ENCODE measurements at places on chromosomes 4 and X.

- no peak for DNase-seq
These were observed 175.5 kb downstream of the DHRSX start for GRCh38 chrX:2325076-2325784.

DNA sequence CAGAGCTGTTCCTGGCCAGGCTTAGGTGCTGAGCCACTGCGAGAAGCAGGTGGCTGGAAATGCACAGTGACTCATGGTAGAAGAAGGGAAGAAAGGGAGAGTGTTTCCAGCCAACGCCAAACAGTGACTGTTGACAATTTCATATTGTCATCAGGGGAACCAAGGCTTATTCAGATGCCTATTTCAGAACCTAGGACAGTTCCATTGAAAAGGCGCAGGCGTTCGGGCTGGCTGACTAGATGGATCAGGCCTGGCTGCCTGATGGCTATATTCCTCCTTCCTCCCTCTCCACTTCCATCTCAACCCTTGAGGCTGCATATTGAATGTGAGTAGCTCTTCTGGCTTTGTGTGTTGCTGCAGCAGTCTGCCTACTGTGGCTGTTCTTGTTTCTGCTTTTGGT lies 73.0 kb upstream of the FRMPD4 start:
- peak; percentile 25 for DNase-seq

DNA sequence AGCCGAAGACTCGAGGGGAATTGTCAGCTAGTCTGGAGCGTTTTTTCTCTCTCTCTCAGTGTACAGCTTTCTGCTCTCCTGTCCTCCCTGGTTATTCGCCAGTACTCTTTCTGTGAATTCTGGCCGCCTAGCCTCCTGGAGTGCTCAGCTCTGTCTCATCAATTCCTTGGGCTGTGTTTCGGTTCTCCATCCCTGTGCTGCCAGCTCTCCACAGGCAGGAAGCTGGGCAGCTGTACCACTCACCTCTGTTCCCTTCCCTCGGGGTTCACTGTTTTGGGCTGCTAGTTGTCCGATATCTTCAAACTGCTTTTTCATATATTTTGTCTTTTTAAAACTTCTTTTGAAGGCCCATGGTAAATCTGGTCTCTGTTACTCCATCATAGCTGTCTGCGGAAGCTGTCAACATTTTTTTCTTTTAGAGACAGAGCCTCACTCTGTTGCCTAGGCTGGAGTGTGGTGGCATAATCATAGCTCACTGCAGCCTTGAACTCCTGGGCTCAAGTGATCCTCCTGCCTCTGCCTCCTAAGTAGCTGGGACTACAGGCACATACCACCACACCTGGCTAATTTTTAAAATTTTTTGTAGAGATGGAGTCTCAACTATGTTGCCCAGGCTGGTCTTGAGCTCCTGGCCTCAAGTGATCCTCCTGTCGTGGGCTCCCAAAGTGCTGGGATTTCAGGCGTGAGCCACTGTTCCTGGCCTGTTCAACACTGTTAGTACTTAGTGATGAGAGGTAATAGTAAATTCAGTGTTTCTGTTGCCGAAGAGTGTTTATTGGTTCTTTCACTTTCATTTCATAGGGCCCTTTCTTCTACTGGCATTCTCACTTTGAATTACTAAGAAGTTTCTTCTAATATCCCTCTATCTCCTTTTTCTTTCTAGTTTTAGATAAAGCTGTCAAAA lies 18.6 kb downstream of the ZCCHC4 start:
- no peak for DNase-seq

- no peak for DNase-seq
These were observed 133.0 kb upstream of the PLS3 start for GRCh38 chrX:115427861-115428410.

DNA sequence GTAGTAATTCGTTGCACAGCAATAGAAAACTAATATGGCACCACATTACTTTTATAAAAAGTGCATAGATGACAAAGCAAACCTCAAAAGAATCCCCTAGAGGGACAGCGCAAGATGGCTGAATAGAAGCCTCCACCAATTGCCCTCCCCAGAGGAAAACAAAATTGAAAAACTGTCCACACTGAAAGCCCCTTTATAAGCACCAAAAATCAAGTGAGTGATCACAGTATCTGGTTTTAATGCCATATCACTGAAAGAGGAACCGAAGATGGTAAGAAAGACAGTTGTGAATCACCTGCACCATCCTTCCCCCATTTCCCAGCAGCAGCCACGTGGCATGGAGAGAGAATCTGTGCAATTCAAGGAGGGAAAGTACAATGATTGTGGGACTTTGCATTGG lies 522.2 kb downstream of the GLUD2 start:
- DNase-seq: no peak

GRCh38 chrX:151753313-151754046 lies 18.9 kb downstream of the CNGA2 start:
- peak; percentile 50 for DNase-seq

- DNase-seq: no peak
These were observed 333.8 kb downstream of the ANK2 start for GRCh38 chr4:113383111-113383785.

DNA sequence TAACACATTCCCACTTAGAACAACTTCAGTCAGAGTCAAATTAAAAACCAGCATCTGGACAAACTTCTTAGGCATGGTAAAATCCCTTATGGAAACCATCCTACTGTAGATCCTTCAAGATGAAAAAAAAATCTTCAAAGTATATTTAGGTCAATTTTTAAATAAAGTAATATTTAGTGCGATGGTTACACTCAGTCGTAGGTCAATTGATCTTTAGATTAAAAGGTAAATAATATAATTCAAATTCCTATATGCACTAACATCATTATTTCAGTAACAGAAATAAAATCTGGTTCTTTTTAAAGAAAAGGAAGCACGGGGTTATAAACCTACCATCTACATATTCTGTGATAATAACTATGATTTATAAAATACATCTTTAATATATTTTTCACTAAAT lies at the start of gene UGT2A2:
UGT2A2 (minus strand) TSS at position 101 of the 400 bp plus-strand sequence; CDS start at position 99, 2 bp downstream.
- no peak for DNase-seq

DNA sequence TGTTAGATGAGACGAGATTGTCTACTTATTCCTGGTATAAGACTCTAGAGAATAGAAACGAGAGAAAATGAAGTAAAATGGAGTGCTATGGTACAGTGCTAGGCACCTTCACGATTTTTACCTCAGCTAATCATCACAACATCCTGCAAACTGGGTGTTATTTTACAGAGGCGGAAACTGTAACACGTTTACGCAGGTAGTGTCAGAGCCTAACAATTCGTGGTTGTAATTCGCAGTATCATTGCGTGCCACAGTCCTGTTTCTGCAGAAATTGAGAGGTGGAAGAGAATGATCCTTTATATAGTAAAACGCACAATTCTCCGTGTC lies 383 bp upstream of the TBC1D19 start:
- DNase-seq: peak; percentile 7

DNA sequence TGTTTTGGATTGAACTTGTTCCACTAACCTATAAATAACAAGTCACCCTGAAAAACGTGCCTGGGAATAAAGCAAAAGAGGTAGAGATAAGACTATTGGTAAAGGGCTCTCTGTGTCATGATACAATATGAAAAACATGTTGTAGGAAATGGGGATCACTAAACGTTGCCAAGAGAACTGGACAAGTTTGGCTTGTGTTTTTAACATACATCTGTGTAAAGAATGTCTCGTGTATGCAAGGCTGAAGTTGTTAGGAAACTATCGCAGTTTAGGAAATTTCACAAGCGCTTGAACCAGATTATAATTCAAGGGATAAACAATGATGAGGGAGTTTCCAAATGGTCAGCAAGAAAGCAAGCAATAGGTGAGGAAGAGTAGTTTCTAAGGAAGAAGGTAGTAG lies 655.8 kb downstream of the PCDH7 start:
- no peak for DNase-seq

- no peak for DNase-seq
These were observed 129.8 kb downstream of the SLC7A11 start for GRCh38 chr4:138112389-138112788.

Data from A549 (cell line).